ENCODE measurements at places on chromosomes 7 and 10. TPM values are rescaled to one million over a fixed set of nuclear protein-coding genes. Genes with fewer than 3 reads are reported as not detected.

DNA sequence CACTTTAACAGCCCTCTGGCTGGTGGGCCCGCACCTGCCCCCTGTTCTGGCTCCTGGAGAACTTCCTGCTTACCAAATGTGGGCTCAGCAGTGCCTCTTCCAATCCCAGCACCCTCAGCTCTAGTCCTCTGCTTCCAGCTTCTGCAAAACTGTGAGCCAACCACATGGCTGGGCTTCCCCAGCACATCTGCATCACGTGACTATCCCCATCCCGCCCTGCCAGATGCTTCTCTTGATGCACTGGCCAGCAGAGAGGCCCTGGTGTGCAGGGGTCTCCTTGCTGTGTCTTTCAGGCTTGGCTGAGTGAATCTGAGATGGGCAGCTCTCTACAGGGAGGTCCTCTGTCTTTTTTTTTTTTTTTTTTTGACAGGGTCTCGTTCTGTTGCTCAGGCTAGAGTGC is 43.8 kb upstream of the DMBT1 start:
- H3K27me3 ChIP-seq, result no peaks in the 10 kb centered on the region
- H3K27ac ChIP-seq, result no peak overlapping the region
- no peaks in the 10 kb centered on the region for H3K4me1 ChIP-seq
- no peak overlapping the region for H3K4me3 ChIP-seq

- H3K4me3 ChIP-seq, result no peak overlapping the region
- no peak for DNase-seq
- H3K27me3 ChIP-seq, result no peaks in the 10 kb centered on the region
- H3K4me1 ChIP-seq, result 0 out of 2 replicates have a peak, but pooled peaks cover 6% of the 10 kb centered on the region
- peaks cover 60% of the 10 kb centered on the region for H3K36me3 ChIP-seq
These were observed 19.8 kb downstream of the MCMBP start for GRCh38 chr10:119852822-119853221.

- H3K4me3 ChIP-seq, result no peak overlapping the region
- no peak overlapping the region for H3K27ac ChIP-seq
- no peaks in the 10 kb centered on the region for H3K36me3 ChIP-seq
These were observed 242.5 kb upstream of the HABP2 start for GRCh38 chr10:113310347-113310746.

DNA sequence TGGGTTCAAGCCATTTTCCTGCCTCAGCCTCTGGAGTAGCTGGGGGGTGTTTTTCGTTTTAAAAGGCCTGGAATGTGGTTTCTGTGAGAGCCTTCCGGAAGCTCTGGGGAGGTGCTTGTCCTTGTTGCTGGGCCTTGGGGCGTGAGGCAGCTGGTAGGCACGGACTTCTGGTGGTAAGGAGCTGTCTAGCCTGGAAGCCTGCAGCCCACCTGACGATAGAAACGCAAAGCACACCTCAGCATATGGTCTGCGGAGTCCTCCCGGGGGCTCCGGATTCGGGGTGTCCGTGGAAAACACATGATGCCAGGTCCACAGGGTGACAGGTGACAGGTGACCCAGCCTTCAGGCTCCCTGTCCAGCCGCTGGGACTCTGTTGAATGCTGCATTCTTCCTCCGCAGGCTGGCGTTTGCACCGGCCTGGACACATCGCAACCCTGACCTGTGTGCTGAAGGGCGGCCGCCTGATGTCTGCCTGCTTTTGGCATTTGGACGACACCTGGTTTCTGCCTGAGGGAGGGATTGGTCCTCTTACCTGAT is 37.3 kb downstream of the INPP5A start:
- peaks cover 22% of the 10 kb centered on the region for H3K4me1 ChIP-seq
- H3K4me3 ChIP-seq, result no peak overlapping the region
- no peak for DNase-seq
- no peak overlapping the region for H3K27ac ChIP-seq

Gene PDIA4
- total RNA-seq, result 217 TPM

Gene KCNIP2
- 8.5 TPM for total RNA-seq

Gene TMEM130
- total RNA-seq, result not detected
